ENCODE measurements at places on chromosomes 6 and 20.
A peak's percentile ranks its signal among the peaks of the same experiment; 100 is the strongest.

DNA sequence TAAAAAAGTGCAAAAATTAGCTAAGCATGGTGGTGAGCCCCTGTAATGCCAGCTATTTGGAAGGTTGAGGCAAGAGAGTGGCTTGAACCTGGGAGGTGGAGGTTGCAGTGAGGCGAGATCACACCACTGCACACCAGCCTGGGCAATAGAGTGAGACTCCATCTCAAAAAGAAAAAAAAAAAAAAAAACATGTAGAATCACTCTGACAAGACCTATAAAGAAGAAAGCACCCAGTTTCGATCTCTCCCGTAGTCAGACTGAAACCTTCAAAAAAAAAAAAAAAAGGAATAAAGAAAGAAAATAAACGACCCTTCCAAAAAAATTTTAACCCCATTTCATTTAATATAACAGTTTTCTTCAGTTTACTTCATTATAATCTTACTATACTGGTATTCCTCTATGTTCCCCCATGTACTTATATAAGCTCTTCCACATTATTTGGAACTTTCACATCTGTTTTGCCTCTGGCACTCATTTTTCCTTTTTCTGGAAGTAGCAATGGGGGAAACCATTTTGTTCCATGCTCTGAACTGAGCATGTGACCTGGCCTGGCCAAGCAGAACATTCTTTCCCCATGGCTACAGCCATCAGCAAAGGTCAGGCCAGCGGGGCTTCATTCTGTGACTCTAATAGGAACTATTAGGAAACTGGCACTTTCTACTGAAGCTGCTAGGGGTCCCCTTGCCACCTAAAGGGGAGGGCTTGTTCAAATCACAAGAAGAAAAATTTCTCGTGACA, 9.6 kb downstream of the SLC18B1 start:
- no peak for DNase-seq

- no peak for DNase-seq
These were observed 69.0 kb downstream of the AFG1L start for GRCh38 chr6:108363889-108364313.

GRCh38 chr6:126696921-126697693, 357.2 kb downstream of the CENPW start:
- DNase-seq, result no peak

DNA sequence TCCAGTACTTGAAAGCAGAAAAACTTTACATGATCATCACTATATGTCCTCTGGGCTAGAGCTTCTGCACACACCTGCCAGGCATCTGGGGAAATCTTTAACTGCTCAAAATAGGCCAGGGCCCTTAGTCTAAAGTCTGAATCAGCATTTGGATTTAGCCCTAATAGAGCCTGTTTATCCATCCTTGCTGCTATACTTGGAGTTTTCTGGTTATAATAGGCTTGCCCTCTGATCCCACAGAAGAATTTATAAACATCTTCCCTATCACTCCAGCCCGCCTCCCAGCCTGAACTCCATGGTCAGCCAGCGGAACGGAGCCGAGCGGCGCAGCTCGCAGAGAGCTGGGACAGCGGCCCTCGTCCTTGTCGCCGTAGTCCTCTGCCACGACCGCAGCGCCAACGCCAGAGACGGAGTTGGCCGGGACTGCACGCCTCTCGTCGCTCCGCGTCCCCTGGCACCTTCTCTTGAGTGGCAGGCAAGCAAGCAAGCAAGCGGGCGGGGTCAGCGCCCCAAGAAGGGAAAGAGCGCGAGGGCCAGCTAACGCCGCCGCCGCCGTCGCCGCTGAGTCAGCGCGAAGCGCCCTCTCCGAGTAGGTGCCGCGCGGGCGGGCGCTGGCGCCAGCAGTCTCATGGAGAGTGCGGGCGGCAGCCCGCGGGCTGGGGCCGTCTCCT, 25.4 kb upstream of the ASIP start:
- DNase-seq, result peak; percentile 22

GRCh38 chr6:36858407-36858981, 16.1 kb downstream of the PPIL1 start:
- DNase-seq, result no peak

- no peak for DNase-seq
These were observed 796.7 kb downstream of the DHX35 start for GRCh38 chr20:39758876-39759275.
